ENCODE measurements at places on chromosomes 5 and 9.

DNA sequence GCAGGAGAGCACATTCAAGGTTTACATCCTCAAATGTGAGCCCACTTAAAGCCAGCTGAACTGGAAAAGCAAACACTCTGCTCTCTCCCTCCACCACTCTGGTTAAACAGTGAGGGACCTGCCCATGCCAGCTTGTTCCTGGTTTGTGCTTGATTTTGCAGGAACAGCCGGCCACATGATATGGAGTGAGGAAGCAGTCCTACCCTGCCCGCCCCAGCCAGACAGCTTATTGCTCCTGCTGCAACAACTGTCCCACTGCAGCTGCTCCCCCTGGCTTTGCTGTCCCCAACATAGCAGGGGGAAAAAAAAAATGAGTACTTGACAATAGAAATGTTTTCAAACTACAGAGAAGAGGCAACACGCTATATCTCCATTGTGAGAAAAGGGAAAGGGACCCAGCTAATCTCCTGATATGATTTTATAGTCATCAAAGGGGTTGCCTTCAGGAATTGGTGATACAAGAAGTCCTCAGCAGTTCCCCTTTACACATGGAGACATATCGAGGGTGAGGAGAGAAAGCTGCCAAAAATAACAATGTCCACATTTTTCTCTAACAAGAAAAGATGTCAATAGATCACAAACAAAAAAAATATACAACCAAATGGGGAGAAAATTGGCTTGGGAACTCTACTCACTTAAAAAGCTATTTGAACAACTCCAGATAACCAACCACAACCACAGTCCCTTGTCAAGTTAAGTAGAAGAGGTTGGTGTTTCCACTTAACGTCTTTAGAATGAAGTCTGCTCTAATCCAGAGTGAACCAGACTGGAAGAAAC is 4.6 kb downstream of the MYO10 start:
- no peak for DNase-seq

GRCh38 chr5:135089912-135090311 is 55.9 kb upstream of the PITX1 start:
- no peak for DNase-seq

- no peak for DNase-seq
Measured at GRCh38 chr5:150266871-150267291, 22.7 kb downstream of the CAMK2A start.

DNA sequence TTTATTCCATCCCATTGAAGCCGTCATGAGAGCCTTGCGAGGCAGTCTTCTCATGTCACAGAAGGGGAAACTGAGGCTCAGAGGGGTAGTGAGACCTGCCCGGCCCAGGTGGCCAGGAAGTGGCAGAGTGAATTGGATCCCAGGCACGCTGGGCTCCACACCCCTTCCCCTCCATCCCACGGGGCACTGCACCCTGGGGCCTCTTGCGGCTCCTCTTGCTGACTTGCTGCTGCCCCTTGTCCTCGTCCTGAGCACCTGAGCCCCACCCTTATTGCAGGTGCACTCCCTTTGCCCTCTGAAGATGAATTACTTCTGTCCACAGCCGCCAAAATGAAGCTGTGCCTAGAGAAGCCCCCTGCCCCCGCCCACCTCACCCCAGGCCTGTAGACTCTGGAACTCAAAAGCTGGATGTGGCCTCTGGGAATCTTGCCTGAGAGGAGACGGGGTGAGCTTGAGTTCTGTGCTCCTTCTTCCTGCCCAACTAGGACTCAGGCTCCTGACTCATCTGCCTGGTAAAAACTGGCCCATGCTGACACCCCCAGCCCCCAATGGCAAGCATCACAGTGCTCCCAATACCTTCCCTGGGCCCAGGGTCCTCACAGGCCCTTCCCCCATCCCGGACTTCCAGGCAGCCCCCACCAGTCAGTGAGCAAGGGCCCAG is 6.4 kb downstream of the NEURL1B start:
- no peak for DNase-seq

DNA sequence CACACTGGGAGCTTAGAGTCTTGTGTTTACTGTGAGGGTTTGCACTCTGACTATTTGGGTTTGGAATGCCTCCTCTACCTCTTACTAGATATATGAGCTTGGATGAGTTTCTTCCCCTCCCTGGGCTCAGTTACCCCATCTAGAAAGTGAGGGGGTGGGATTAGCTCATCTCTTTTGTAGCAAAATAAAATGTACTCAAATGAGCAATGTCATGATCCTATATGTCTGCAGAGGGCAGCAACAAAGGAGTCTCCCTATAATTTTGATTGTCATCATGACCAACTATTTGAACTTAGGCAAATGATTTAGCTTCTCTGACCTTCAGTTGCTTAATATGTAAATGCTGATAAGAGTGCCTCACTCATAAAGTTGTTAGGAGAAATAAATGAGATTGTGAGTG is 109.0 kb downstream of the DPYSL3 start:
- no peak for DNase-seq

DNA sequence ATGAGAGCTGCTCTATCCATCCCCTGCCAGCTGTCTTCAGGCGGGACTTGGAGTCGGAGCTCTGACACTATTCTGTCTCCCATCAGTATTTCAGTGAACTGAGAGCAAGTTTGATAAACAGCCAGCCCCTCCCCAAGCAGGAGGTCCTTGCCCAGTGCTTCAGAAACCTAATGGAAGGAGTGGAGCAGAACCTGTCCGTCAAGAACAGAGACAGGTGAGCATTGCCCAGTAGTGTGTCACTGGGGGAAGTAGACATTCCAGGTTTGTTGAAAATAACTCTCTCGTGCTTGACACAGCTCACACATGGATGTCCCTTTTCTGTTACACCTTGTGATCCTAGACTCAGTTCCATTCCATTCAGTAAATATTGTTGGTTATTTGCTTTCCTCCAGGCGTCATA is 13.2 kb upstream of the TLX3 start:
- DNase-seq: no peak

- no peak for DNase-seq
Measured at GRCh38 chr5:159330131-159330800, at the start of gene IL12B. TSS of gene IL12B (minus strand) at chr5:159330487. CDS start at chr5:159326782, 3,705 bp downstream.

DNA sequence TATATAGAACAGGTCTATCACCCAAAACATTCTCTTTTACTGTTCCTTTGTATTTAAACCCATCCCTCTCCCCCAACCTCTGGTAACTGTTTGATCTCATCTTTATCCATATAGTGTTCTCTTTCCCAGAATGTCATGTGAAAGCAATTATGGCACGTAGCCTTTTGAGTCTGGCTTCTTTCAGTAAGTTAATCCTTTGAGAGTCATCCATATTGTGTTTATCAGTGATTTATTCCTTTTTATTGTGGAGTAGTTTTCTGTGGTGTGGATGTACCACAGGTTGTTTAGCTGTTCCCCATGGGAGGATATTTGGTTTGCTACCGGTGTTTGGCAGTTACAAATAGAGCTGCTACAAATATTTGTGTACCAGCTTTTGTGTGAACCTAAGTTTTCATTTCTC is 38.0 kb downstream of the HMGXB3 start:
- DNase-seq: no peak

- no peak for DNase-seq
Measured at GRCh38 chr5:106154280-106154716, 1516.4 kb downstream of the EFNA5 start.

DNA sequence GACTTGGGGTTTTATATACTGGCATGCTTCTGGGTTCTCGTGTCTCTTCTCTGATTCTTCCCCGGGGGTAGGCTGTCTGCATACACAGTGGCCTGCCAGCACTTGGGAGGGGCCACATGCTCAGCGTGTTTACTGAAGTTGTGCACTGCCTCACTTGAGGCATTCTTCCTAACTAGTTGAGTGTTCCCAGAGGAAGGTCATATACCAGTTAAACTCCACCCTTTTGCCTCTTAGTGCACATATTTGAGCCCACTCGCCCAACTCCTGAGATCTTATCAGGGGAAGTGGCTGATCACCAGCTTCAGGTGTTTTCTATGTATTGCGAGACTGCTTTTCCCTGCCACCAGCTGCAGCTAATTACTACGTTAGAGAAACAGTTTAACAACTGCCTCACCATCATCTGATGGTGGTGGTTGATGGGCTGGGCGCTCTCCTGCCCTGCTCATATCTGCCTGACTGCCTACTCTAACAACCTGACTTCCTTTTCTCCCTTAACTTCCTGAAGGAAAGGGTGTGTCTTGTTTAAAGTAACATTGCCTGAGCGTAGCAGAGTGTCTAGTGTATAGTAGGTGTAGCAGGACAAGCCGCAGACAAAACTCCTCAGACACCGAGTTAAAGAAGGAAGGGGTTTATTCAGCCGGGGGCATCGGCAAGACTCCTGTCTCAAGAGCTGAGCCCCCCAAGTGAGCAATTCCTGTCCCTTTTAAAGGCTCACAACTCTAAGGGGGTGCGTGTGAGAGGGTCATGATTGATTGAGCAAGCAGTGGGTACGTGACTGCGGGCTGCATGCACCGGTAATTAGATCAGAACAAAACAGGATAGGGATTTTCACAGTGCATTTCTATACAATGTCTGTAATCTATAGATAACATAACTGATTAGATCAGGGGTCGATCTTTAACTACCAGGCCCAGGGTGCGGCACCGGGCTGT is 60.1 kb upstream of the CLINT1 start:
- no peak for DNase-seq

DNA sequence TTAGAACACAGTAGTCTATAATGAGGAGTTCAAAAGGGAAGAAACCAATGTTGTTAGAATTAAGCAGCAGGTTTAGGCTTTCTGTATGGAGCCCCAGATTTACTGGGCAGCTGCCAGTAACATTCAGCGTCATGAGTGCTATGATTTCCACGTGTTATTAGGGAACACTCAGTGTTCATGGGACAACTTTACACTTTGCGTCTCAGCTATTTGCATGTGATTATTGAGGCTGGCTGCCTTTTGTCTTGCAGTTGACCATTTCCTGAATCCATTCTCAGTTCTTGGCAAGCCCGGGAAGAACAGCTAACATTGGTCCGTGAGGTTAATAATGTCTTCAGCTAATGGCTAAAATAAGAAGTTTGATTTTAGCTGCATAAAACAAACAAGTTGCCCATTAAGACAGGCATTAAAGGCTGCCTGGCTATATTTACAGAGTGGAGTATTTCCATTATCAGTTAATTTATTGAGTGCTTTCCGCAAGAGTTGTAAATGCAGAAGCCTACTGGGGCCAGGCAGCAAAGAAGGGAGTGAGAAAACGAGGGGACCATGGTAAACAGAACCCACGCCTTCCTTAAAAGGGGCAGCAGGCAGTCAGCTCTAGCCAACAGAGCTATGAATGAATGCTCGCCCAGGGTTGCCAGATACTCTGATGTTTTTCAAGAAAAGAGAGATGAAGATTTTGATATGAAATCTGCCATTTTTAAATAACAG is 120.9 kb downstream of the PIP5K1B start:
- DNase-seq: no peak

- DNase-seq: no peak
Measured at GRCh38 chr9:135268981-135269380, 181.5 kb downstream of the OLFM1 start.

- DNase-seq: no peak
Measured at GRCh38 chr5:126265917-126266316, 157.3 kb upstream of the GRAMD2B start.

- DNase-seq: no peak
Measured at GRCh38 chr9:70569070-70569772, 154.8 kb upstream of the KLF9 start.

DNA sequence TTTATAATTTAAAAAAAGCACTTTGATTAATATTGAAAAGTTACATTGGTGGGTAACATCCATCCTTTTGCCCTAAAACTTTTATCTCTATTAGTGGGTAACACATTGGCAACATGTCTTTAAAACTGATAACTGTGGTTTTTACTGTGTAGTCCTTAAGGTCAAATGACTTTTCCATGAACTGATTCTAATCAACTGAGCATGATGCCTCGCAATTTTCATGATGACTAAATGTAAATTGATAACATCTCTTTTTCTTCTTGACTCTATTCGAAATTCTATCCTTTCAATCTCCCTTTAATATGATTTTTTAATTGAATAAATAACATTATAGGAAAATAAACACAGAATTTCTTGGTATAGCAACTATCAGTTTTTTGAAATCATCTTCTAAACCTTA is 6.3 kb upstream of the IL5 start:
- DNase-seq: no peak

DNA sequence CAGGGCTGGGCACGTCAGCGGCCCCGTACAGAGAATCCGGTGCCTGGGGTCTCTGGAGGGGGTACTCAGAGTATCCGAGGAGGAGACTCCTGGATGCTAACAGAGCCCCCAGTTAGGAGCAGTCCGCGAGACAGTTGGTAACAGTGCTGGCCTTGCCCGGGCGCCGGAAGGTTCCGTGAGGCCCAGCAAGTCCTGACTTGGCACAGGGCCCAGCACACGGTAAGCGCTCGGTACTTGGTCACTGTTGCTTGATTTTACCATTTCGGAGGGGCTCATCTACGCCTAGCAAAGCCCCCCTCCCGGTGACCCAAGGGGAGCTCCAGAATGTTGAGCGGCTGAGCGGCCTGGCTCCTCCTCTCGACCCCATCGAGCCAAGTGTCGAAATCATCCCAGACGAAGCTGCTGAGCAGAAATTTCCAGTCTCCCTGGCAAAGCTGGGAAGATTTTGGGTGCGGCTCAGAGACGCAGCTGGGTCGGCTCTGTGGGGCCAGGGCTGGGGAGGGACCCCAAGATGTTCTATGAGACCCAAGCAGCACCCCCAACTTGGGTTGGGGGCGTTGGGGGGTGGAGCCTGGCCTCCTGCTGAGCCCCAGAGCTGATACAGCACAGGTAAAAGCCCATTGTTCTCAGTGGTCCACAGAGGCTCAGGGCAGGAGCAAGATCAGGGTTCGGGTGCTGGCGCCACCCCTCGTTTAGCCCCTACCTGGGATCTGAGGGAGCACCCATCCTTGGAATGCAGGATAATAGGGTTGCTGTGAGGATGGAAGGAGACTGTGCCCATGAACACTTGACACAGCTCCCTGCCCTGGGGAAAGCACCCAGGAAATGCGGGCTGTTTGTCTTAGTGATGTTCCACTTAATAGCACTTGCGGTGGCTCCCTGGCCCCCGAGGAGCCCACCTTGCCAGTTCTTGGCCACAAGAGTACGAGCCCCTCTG is 137.2 kb downstream of the C9orf50 start:
- no peak for DNase-seq

DNA sequence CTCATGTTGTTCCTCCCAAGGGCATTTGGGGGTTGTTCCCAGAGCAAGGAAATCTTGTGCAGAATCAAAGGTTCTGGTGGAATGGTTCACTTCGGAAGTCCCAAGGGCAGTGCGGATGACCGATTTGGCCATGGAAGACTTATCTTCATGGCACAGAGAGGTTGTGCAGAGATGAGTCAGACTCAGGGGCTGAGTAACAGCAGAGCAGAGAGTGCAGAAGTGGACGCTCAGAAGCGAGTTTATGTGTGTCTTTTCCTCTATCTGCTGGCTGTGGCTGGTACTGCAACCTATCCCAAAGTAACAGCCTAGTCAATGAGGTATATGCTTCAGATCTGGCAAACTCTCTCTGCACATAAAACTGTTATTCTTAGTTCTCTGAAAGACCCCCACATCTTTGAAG is 118.1 kb downstream of the DPYSL3 start:
- no peak for DNase-seq

DNA sequence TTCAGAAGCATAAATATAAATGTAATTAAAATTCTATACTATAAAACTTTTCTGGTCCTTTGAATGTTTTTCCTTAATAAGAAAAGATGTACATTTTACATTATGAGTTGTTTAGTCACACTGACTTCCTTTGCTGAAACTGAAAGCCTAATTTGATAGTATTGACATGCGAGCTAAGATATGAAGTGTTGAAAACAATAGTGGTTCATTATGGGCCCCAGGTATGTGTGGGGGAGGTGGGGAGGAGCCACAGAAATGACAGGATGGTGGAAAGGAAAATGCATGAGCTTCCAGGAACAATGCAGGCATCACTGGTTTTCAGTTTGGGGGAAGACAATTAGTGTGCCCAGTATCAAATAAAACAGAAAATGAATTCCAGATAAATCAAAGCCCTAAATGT is 35.4 kb upstream of the RLN1 start:
- DNase-seq: no peak

Data from stimulated activated CD8-positive, alpha-beta memory T cell treated with anti-CD3 and anti-CD28 coated beads, Interleukin-4, amount 100 ng/mL, for 1 hour (primary cell).